ENCODE measurements at places on chromosomes 11 and 22.
A peak's percentile ranks its signal among the peaks of the same experiment; 100 is the strongest.

GRCh38 chr11:11786234-11786633 lies 55.5 kb upstream of the USP47 start:
- no peak for DNase-seq

GRCh38 chr22:19238900-19239299 lies 52.6 kb downstream of the CLTCL1 start:
- no peak for DNase-seq

- peak; percentile 35 for DNase-seq
These were observed 65.0 kb downstream of the SFI1 start for GRCh38 chr22:31561238-31561887.

DNA sequence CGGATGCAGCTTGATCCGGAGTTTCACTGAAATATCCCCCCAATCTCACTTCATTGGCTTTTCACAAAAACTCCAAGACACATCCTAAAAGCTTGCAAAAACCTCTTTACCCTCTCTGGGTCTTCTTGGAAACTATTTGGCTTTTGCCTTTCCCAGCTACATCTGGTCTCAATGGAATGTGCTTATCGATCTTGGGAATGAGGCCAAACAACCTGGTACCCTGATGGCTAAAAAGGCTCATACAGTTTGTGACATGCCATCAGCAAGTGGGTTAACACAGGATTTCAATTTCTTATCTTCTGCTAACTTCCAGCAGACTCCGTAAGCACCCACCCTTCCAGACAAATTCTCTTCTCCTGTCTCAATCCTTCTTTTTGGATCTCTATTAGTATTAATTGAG lies 45.9 kb upstream of the TEAD1 start:
- no peak for DNase-seq

Data from CD4-positive, CD25-positive, alpha-beta regulatory T cell (primary cell).